ENCODE measurements at places on chromosomes 2 and 18.

DNA sequence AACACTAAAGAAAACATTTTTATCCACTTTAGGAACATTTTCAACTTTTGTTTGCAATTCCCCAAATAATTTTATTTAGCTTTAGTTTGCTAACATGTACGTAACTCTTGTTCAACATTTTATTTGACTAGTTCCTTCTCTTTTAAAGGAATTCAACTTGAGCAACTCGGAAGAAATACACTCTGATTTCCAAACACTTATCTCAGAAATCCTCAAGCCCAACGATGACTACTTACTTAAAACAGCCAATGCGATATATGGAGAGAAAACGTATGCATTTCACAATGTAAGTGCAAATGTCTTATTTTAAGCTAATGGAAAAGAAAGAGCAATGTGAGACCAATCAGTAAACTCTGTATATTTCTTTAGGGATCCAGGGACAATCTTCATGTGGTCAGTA, 10.1 kb downstream of the SERPINB10 start:
- DNase-seq = no peak

DNA sequence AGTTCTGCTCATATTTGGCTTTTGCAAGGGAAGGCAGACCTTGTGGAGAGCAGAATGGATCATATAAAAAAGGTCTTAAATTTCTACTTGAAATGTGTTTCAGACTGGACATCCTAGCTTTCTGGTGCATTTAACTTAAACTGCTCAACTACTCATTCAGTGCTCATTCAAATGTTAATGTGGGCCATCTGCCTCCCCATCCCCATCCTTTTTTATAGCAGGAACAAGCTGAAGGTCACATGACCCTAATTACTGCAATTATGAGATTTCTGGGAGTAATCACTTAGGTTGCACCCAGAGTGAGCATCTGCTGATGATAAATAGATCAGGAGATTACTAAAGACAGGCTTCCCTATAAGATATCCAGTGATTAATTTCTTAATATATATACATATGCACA, 96.1 kb downstream of the MAP2 start:
- no peak for DNase-seq

DNA sequence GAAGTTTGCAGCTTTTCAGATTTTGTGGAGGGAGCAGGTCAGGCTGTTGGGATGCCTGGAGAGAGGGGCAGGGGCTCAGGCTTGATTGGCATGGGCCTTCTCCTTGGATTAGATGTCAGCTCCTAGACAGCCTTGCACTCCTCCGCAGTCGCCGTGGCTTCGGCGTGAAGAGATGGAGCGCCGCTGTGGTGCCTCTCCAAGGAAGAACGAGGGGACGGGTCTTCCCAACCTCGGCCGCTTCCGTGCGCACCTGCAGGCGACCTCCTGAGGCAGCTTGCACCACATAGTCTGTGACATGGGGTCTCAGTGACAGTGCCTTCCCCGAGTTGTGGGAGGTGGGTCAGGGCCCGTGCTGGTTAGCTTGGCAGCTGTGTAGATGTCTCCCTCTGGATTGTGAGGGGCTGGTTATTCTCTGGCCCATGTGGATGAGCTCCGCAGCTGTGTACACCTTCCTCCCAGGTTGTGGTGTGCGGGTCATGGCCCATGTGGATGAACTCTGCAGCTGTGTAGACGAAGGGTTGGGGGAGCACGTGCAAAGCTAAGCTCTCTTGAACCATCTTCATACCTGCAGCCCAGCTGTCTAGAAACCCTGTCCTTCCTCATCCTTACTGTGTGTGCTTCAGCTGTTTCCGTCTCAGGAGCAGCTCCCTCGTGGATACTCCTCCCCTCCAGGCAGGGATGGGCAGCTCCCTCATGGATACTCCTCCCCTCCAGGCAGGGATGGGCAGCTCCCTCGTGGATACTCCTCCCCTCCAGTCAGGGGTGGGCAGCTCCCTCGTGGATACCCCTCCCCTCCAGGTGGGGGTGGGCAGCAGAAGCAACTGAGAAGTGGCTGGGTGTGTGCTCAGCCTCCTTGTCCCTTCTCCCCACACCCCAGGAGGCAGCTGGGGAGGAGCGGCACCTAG, 170.3 kb downstream of the LDLRAD4 start:
- DNase-seq = no peak

- no peak for DNase-seq
These were observed 305.0 kb upstream of the ERBB4 start for GRCh38 chr2:212843409-212844199.

DNA sequence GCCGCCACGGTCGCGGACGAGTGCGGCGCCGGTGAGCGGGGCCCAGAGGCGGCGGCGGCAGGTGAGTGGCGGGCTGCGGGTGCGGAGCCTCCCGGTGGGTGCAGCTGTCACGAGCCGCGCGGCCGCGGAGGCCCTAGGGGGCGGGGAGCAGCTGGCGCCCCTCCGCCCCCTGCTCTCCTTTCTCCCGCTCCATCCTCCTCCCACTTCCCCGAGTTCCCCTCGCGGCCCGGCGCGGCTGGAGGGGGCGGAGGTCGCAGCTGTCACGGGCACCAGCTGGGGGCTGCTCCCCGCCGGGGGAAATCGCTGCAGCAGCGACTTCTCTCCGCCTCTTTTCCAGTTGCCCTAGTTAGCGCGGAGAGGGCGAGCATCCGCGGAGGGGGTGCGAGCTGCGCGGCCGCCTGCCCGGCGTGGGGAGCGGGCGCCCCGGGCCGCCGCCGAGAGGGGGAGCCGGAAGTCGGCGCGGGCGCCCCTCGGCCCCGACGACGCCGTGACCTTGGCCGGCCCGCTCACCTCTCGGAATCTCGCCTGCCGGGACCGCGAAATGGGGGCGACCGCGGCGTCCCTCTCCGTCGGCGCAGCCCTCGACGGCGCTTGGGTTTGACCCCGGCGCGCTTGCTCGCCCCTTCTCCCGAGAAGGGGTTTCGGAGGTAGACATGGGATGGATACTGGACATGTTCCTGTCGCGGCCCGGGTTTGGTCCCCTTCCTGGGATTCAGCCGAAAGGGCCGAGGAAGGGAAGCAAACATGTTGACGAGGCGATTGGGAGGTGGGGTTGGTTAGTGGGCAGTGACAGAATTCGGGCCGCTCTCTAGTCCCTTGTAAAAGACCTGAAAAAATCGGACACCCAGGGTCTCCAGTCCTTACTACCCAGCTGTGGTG, 727 bp downstream of the NCOA1 start:
- DNase-seq = no peak

DNA sequence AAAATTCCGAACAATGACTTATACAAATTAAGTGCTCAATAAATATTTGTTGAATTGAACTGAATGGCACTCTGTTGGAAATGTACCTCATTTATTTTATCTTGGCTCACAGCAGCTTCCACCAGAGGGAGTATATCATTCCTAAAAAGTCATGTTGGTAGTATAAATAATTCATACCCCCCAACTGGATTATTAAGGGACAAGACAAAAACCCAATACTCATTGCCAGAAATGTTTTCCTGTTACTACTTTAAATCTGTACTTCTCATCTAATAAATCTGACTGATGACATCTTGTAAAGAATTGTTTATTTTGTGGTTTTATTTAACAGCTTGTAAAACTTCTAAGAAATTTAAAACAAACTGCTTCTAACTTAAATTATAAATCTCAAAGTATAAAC, 163.9 kb downstream of the CDH2 start:
- no peak for DNase-seq

- DNase-seq = no peak
These were observed 54.7 kb downstream of the KCTD18 start for GRCh38 chr2:200454927-200455801.

DNA sequence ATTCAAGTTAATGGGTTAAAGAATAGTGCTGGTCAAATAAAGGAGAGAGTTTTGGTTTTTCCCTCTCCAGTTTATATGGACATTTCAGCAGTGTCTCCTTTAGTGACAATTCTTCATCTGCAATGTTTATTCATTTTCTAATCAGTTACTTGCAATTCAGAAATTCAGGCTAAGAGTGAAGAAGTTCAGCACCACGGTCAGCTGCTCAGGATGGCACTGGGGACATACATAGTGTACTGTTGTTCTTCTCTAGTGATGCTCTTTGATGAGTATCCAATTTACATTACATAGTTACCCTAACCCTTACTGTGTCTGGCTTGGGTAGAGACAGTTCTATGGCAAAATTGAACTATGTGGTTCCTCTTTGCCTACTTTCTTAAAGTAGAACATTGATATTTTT, 412.7 kb downstream of the CNTNAP5 start:
- no peak for DNase-seq

- no peak for DNase-seq
These were observed 37.5 kb downstream of the TMEM18 start for GRCh38 chr2:639703-640102.

GRCh38 chr2:225103737-225104141, 61.5 kb upstream of the DOCK10 start:
- DNase-seq = no peak

DNA sequence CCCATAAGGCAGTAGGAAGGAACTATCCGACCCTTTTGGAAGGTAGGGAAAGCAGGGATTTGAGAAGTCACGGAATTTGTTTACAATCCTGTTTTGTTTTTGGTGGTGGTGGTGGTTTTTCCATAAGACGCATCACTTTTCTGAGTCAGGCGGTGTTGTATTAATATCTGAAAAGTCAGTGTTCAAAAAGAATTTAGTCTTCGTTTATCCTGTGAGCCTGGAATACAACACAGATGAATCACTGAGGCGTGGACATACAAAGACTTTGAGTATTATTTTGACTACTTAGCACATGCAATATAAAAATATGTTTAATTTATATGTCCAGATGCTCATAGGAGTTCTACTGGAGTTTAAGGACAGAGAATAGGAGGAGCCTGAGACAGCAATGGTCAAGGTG, 785 bp downstream of the ZNF892 start:
- DNase-seq = no peak

DNA sequence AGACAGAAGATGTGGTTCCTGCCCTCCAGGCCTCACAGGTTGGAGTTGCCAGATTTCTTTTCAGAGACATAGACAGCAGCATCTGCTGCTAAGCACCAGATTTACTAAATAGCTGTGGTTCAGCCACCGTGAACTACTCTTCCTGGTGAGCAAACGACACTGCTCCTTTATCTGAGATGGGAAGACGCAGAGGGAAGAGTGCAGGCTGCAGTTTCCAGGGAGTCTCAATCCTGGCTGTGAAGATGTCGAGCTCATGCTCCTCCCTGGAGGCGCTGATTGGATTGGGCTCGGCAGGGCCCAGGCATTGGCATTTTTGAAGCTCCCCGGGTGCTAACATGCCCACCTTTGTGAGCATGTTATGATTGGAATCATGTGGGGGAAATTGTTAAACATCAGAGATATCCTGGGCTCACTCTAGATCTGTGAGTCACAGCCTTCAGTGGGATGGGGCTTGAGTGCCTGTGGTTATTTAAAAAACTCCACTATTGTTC, 314.8 kb downstream of the TSN start:
- no peak for DNase-seq

DNA sequence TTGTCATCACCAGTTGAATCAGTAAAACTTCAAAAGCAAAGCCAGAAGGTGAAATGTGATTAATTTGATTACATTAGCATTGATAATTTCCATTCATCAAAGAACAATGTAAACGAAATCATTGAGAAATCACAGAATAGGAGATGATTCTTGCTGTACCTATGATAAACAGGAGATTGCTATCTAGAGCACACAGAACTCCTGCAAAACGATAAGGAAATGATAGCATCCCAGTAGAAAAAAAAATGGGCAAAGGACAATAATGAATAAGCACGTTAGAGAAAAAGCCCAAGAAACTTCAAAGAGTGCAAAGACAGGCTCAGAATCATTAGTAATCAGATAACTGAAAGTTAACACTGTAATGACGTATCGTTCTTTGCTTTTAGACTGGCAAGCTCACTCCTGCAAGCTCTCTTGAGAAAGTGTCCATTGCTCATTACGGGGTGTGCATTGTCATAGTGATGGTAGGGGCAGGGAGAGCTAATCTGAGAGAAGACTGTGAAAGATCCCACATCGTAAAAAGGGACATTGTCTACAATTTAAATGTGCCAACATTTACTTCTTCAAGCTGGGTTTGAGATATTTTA, 143.6 kb downstream of the SPP2 start:
- no peak for DNase-seq

- no peak for DNase-seq
These were observed 34.4 kb upstream of the AAK1 start for GRCh38 chr2:69677914-69678313.

DNA sequence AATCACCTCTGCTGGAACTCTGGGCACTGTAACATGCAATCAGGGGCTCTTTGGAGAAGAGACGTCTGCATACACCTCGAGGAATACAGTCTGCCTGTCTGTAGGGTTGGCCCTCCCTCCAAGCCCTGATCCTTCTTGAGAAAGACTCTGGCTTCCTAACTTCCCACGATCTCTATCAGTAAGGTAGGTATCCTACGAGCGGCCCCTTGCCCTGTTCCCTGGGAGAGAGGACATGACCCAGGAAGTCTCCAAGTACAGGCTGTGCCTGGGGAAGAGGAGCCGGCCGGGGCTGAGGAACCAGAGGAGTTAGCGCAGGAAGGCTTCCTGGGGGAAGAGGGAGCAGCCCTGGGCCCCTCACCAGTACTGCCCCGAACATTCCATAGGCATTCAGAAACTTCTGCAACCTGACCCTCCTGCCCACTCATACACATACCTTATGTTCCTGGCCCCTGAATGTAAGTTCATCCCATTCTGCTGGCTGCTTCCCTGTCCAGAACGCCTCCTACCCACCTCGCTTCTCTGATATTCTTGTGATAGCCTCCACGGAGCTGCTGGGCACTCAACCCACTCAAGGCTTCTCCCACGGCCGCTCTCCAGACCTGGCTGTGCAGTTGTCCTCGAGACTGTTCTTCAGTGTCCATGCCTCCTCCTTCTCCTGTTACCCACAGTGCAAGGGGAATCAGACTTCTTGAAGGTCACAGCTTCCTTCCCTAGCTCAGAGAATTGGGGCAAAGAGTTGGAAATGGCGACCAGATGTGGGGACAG, 116.1 kb downstream of the CYP26B1 start:
- DNase-seq = no peak

- DNase-seq = no peak
These were observed 43.9 kb upstream of the NEMP2 start for GRCh38 chr2:190578158-190579057.

GRCh38 chr18:50042611-50043010, 152.3 kb downstream of the MYO5B start:
- no peak for DNase-seq

DNA sequence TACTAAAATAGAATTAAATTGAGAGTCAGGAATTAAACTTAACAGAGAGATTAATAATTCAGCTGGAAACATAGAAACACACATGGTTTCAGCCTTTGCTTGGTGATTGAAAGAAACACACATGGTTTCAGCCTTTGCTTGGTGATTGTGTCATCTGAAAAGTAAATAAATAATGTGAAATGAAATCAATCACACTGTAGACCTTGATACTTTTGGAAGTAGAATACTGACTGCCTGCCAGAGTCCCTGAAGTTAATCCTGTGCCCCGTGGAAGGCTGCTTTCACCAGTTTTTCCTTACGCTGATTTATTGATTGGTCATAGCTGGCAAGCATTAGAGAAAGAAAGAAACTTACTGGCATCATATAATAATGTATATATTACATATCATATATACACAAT, 1252.7 kb upstream of the FAM98A start:
- DNase-seq = no peak
